Activated gamma-delta T cell (primary cell): ENCODE measurements at places on chromosomes 5 and 9.

GRCh38 chr5:32542216-32543059 is 42.9 kb upstream of the SUB1 start:
- DNase-seq: no peak

DNA sequence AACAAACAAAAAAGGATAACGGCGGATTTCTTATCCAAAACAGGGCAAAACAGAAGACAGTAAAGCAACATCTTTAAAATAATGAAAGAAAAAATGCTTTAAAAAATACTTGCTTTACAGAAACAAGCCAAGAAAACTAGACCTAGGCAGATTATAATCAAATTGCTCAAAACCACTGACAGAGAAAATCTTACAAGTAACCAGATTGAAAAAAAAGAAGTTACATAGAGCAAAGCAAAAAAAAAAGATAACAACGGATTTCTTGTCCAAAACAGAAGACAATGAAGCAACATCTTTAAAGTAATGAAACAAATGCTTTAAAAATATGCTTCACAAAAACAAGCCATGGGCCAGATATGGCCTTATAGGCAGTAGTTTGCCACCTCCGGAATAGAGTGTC is 51.1 kb downstream of the RICTOR start:
- DNase-seq: no peak

DNA sequence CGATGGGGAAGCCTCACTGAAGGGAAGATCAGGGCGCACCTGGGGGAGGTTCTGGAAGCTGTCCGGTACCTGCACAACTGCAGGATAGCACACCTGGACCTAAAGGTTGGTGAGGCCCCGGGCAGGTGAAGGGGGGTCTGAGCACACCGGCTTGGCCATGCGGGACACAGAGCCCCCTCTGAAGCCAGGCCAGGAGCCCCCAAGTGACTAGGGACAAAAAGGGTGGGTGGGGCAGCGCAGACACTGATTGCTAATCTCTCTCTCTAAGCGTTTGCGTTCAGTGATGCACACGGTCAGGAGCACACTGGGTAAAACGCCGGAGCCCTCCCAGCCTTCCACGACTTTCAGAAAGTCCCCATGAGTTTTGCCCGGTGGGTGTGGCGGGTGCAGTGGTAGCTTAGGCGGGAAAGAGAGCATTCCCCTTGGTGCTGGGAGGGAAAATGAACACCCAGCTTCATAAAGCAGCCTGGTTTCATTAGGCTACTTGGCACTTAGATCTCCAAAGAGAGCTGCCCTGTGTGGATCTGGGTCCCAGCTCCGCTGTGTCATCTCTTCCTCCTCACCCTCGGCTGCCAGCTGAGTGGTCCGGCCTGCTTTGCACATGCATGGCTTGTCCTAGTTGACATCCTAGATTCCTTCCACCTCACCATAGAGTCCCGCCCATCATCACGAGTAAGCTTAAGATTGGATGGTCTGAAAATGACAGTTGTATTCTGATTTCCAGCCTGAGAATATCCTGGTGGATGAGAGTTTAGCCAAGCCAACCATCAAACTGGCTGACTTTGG is 74.2 kb upstream of the OTULINL start:
- DNase-seq: no peak

DNA sequence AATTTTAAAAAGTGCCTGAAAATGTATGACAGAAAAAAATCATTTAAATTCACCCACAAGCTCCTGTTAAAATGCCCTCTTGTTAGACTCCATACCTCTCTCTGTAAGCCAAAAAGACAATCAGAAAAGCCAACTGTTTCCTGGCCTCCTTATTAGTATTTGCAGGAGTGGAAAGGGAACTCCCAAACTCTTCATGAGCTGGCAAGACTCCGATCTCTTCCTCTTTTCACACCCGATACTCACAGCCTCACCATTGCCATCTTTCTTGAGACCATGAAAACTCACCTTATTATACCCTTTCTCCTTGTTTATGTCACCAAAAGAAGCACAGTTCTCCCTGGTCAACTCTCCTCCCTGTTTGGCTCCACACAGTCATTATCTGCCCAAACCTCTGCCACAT is 197.8 kb downstream of the DMAC1 start:
- DNase-seq: no peak

DNA sequence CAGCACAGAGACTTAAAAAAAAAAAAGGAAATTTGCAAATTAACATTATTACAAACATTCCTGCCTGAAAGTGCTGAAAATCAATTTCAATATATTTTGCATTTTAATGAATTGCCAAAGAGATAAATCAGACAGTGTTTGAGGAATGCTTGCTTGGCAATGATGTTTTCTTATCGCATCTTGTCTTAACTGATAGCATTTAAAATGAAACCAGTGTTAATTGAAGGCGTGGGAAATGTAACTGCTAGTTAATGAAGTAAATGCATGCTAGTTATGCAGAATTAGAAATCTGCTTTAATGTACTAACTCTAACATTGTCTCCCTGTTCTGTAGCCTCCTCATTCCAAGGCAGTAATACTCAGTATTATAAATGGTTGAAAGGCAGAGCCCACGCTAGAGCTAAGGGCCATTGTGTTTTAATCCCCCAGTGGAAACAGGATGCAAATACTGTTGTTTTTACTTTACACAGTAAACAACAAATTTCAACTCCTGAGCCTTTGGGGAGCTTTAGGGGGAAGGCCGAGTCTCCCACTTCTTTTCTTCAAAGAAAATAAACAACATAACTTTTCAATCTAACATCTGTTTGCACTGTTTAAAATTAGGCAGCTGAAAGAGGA is 586.9 kb downstream of the TLE4 start:
- no peak for DNase-seq

DNA sequence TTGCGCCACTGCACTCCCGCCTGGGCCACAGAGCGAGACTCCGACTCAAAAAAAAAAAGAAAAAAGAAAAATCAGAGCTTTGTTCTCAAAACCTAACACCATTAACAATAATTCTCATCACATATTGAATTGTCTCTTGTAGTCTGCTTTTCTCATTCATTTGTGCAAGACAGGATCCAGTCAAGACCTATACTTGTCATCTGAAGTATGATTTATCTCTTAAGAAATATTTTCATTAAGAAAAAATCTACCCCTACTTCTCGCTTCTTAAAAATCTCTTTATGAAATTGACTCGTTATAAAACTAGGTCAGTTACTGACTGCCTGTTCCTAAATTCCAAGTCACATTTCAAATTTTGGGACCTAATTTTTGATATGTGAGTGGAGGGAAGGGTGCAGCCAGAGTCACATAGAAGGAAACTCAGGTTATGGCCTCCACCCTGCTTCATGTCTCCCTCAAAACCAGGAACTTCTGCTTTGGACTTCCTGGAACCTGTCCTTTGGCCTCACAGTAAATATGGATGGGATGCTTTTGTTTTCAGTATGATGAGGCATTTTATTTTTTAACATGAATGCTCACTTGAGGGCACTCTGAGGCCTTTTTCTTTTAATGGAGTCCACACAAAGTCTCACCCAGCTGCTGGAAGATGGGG is 18.9 kb downstream of the ZNF169 start:
- DNase-seq: no peak

GRCh38 chr5:144712090-144712489 is 541.4 kb downstream of the KCTD16 start:
- no peak for DNase-seq

- DNase-seq: no peak
Observed at GRCh38 chr5:143395638-143396352, 7.7 kb downstream of the NR3C1 start.

- no peak for DNase-seq
Observed at GRCh38 chr9:107138261-107138992, 144.7 kb upstream of the RAD23B start.

DNA sequence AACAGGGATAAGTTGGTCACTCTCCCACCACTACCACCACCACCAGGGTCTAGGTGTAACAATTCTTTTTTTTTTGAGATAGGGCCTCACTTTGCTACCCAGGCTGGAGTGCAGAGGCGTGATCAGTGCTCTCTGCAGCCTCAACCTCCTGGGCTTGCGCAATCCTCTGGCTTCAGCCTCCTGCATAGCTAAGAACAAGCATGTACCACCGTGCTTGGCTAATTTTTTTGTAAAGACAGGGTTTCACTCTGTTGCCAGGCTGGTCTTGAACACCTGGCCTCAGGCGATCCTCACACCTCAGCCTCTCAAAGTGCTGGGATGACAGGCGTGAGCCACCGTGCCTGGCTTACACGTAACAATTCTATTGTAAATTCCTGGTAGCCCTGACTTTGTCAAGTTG is 27.5 kb downstream of the CORO2A start:
- DNase-seq: no peak

- no peak for DNase-seq
Observed at GRCh38 chr5:117881426-117882230, 1106.7 kb downstream of the DTWD2 start.

DNA sequence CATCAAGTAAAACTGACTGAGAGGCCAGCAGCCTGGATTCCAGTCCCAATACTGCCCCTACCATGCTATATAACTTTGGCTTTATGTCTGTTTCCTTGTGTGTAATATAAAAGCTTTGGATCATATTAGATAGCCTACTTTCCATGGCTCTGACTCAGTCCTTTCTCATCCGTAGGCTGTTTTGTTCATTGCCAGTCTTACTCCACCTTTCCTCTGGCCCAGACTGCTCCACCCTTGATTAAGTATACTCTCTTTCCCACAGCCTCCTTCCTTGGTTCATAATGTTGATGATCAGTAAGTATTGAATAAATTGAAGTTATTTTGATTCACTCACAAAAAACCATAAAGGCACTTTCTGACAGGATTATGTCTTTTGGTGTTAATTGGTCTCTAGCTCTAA is 1.5 kb upstream of the MRPS30 start:
- no peak for DNase-seq

DNA sequence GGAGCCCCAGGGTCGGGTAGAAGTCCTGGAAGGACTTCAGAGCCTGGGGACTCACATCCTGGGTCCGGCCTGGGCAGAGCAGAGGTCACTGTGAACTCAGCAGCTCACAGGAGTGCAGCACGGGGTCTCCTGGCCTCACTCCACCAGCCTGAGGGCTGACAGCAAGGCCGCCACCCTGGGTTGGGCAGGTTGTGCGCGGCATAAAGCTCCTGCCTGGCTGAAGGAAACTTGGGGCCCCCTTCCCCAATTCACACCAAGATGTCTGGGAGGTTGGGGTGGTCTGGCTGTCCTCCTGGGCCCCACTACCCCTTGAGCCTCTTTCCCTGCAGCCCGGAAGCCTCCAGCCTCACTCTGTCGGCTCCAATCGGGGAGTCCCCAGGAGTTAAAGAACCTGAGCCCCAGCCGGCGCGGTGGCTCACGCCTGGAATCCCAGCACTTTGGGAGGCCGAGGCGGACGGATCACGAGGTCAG is 2.1 kb downstream of the LCN15 start:
- no peak for DNase-seq

- no peak for DNase-seq
Observed at GRCh38 chr9:83065233-83065632, 2.3 kb upstream of the RASEF start.

DNA sequence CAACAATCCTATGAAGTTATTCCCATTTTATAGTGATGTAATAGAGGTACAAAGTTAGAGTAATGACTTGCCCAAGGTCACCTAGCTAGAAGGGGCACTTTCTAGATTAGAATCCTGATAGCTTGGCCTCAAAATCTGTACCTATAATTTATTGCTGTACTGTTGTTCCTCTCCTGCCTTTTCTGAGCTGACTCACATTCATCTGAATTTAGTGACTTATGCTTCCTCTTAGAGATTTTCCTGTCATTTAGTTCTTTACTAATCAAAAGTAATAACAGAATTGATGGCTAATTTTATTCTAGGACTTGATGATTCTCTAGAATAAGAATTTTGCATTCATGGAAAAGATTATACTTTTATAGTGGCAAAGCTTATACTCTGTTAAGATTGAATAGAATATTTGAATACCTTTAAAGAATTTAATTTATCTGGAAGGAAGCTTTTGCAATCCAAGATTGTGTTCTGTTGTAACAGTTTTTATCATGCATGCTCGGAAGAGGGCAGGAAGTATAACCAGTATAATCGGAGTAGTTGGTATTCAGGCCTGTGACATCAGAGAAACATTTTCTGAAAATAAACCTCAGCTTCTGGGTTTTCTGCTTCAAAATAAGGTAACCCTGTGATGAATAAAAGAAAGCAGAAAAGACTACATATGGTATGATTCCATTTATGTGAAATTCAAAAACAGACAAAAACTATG is 21.3 kb downstream of the CYSTM1 start:
- no peak for DNase-seq

DNA sequence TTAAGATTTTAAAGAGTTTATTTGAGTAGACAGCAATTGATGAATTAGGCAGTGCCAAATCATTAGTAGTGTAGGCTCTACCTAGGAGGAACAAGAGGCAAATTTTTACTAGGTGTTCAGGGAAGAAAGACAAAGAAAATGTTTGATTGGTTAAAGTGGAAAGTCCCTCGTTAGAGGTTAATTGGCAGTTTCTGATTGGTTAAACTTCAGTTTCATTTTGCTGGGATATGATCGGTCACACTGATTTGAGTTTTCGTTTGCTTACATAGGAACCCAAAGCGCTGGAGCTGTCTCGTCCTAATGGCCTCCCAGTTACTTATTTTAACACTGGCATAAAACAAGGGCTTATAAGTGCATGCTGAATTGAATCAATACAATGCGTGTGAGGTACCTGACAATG is 15.1 kb downstream of the DMAC1 start:
- no peak for DNase-seq

GRCh38 chr5:134088291-134088690 is 26.2 kb upstream of the TCF7 start:
- DNase-seq: no peak

GRCh38 chr9:8962084-8962483 is 1162.5 kb upstream of the DMAC1 start:
- DNase-seq: no peak

- no peak for DNase-seq
Observed at GRCh38 chr5:174433098-174433497, 291.3 kb upstream of the MSX2 start.

- DNase-seq: no peak
Observed at GRCh38 chr5:59661311-59661710, 232.2 kb downstream of the PDE4D start.

DNA sequence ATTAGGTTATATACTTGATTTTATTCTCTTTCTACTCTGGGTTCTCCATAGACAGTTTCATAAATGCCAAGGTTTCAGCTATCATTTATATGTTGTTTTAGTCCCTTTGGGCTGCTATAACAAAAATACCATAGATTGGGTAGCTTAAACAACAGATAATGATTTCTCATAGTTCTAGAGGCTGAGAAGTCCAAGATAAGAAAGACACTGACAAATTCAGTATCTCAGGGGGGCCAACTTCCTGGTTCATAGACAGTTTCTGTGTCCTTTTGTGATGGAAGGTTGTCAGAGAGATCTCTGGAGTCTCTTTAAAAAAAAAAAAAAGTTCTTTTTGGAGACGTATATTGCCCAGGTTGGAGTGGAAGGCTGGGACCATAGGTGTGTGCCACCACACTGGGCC is 113.3 kb downstream of the SCAMP1 start:
- no peak for DNase-seq

DNA sequence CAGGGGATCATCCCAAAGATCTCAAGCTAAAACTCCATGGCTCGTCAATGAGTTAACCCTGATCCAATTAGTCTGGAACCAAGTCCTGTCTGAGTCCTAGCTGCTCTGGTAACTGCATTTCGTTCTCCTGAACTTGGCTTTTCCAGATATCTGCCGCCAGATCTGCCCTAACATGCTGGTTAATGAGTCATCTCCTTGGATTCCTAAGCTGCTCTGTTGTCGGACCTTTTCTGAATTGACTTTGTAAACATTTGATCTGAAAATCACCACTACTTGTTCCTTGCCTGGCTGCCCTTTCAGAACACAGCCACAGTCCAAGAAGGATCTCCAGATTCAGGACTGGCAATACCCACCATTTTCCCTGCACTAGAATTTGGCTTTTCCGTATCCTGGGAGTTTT is 473.0 kb downstream of the ZSWIM6 start:
- no peak for DNase-seq
